ENCODE measurements at places on chromosomes 6 and 20.

DNA sequence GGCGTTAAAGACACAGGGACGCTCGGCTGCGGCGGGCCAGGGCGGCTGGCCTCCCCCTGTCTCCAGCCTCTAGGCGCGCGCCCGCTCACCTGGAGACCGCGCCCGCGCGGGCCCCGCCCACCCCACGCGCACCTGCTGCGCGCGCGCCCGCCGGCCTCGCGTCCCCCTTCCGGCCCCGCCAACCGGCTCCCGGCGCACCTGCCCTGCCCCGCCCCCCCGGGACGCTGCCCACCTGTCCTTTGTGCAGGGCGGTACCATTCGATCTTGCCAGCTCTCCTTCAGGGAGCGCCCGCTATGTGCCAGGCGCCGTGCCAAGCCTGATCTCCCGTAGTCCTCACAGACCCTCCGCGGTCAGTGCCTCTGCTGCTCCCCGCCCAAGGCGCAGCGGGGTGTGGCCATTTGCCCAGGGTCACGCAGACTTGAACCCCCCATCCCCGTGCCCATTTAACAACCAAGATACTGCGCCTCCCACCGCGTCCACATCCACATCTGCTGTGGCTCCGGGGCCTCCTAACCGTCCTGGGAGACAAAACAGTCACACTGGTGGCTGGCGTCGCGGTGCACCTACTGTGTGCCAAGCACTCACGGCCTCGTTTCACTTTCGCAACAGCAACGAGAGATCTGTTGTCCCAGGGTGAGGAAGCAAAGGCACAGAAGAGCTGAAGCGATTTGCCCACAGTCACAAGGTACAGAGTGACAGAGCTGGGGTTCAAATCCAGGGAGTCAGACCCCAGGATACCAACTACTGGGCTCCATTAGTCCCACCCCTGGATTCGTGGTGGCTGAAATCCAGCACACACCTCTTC is 48.1 kb downstream of the NOL4L start:
- peak; percentile 55 for DNase-seq

- no peak for DNase-seq
Observed at GRCh38 chr6:56715741-56716140, 73.1 kb upstream of the DST start.

DNA sequence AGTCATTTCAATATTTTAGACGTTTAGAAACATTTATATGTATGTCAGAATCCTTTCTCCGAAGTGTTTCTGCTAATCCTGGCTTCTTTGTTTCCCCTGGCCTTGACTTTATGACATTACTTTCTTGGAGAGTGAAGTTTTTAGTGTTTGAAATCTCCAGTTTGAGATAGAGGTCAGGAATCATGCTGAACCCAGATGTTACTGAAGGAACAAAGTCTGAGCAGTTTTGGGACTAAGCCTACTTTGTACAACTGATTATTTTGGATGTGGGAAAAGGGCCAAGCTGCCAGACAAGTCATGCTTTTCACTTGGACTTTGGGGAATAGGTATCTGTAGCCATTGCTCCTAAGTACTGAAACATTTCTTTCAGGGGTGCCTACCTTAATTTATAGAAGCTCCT is 2.3 kb downstream of the RNF144B start:
- DNase-seq, result no peak

- no peak for DNase-seq
Observed at GRCh38 chr6:105862936-105863607, 223.1 kb upstream of the PRDM1 start.

DNA sequence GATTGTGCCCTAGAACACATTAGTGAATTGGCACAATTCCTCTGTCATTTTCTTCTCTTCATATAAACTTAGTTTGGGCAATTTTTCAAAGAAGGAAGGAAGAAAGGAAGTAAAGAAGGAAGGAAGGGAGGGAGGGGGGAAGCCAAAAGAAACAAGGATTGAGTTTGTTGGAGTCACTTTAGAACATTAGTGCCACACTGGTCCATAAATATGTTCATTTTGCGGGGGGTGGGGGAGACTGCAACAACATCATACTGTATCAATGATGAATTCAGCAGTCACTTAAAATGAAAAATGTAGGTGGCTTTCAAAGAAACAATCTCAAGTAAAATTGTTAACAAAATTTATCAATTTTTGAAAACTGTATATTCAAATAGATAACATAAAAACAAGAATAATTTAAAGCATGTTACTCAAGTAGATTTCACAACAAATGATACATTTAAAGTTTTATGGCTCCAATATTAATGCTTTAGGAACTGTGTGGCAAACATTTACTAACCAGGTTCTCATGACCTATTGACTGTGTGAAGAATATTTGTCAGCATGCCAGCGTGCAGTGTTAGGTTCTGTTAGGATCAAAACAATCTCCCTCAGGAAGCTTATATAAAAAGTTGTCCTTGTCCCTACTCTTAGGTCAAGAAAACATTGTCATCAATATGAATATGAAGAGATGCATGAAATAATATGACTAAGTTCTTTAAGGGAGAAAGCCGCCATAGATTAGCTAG is 208.1 kb upstream of the AGPAT4 start:
- no peak for DNase-seq

DNA sequence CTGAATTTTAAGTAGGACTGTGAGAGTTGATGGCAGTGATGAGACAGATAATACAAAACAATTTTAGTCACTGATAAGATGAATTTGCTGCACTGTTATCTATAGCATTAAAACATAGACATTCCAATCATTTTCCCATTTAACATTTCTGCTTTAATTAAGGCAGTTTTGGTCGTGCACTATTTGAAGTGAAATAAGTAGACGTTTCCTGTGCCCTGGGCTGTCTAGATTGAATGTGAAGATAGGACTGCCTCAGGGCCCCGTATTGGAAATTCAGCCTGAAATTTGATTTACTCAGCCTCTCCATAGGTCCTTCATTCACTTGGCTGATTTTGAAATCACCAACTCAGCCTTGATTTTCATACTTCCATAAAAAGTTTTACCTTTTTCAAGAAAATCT is 48.3 kb downstream of the ARID1B start:
- no peak for DNase-seq

DNA sequence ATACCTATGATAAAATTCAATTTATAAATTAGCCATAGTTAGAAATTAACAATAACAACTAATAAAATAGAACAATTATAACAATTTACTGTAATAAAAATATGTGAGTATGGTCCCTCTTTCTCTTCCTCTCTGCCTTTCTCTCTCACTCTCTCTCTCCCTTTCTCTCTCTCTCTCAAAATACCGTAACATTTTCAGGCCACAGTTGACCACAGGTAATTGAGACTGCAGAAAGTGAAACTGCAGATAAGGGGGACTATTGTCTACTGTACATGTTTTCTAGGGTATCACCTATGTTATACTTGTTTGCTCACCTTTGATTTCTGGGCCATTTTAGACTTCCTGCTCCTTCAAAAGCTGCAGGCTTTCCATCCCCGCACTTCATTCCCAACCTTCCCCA is 46.8 kb downstream of the LY86 start:
- no peak for DNase-seq

DNA sequence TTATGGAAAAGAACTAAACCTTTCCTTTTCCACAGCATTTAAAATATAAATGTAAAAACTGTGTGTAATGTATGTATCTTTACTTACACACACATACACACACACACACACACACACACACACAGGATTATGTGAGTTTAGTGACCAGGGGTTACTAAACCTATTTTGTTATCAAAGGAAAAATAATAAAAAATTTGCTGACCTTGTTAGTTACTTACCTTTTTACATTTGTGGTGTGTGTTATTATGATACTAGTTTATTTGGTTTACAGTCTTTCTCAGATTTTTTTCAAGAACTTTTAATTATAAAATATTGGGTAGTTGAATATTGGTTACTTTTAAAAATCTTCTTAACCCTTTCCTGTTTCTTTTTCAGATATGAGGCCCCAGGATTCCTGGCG is 15.7 kb downstream of the NKX2-4 start:
- no peak for DNase-seq

DNA sequence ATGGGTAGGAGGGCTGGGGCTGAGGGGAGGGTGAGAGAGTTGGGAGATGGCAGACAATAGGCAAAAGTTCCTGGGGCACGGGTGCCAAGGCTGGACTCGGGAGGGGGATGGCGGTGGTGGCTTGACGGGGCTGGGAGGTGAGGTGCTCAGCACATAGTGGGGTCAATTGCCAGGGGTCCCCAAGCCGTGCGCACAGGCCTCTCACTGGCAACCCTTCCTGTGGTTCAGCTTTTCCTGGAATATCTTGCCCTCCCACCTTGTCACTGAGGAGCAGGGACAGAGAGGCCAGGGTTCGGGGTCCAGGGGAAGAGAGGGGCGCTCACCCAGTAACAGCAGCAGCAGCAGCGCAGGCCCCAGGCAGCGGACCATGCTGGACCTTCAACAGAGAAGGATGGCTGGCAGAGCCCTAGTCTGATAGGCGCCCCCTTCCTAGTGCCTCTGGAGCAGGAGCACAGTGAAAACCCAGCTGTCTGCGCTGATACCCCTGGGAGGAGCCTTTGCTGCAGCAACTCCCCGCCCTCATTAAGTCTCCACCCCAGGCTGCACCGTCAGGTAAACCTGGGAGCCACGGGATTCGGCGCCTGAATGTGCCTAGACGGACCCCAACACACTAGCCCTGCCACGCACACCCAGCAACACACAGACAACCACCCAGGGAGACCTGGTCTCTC is at the start of gene GFRA4:
Gene GFRA4, minus strand, starts transcription at position 369 of the 671 bp plus-strand sequence. Its CDS starts 0 bp downstream, at position 369.
- DNase-seq, result no peak

- DNase-seq, result no peak
Observed at GRCh38 chr6:71977884-71978283, 91.5 kb downstream of the RIMS1 start.

GRCh38 chr6:31615748-31616147 is 714 bp downstream of the AIF1 start:
- no peak for DNase-seq

- DNase-seq, result no peak
Observed at GRCh38 chr20:5890773-5891441, 59.4 kb downstream of the TRMT6 start.

DNA sequence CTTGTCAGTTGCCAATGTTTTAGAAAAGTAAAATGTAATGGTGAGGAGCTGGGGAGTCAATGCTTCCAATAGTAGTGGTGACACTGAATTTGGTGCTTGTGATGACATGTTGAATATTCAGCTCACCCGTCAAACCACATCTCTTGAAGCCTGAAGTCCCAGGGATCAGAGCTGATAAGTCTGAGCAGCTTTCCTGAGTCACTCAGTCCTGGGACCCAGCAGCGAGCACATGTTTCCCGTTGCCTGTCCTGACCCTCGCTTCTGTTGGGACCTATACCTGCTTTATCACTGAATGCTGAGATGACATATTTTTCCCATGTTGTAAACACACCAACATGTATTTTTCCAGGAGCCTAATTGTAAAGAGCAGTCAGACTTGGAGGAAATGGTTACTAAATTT is 693.6 kb downstream of the QKI start:
- no peak for DNase-seq

DNA sequence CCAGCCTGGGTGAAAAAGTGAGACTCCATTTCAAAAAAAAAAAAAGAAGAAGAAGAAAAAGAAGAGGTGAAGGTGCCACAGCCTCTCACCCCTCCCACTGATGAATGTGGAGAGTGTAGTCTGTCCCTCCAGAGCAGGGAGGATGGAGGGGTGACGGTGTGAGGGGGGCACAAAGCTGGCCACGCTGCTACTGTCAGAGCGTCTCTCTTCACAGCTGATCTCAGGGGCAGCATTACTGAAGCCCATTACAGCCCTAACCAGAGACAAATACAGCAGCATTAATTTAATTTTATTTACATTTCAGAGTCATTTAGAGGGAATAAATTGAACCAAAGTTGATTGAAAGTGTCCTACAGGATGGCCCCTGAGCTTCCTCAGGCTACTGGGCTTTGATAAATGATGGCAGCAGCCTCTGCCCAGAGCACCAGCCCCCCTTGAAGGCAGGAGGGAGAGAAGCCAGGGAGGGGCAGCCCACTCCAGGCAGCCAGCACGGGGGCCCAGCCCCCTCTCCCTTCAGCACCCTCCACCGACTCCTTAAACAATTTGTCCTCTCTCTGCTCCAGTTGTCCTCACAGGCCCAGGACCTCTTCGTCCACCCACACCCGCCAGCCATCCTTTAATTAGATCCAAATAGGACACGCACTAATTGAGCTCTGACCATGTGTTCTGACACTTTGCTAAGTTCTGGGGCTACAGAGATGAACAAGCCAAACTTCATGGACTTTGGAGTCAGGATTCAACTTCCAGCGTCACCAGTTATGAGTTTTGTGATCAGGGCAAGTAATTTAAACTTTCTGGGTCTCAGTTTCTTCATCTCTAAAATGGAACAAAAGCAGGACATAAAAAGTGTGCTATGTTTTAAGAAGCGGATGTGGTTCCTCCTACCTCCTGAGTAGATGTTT is 18.6 kb upstream of the ZFAND3 start:
- no peak for DNase-seq

GRCh38 chr6:26075063-26075717 is 12.0 kb upstream of the HFE start:
- no peak for DNase-seq

GRCh38 chr20:46206025-46206424 is 87.9 kb downstream of the CD40 start:
- DNase-seq, result no peak
